Stimulated activated CD8-positive, alpha-beta memory T cell treated with anti-CD3 and anti-CD28 coated beads, Interleukin-4, amount 100 ng/mL, for 24 hours (primary cell): ENCODE measurements at places on chromosomes 1 and 21.

- no peak for DNase-seq
Measured at GRCh38 chr1:205061227-205061626, 18.2 kb downstream of the CNTN2 start.

DNA sequence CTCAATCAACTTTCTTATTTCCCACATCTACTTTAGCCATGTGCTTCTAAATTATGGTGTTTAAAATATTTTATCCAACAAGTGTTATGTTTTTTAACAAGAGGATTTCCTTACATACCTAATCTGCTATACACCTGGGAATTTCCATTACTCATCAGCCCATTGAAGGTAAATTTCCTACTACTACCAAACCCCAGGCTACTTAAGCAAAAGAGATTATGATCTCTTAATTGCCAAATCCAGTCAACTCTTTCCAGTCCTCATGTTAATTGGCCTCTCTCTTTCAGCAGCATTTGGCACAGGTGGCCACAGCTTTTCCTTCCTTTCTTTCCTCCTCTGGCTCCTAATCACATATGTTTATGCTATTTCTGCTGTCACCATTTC lies 5.1 kb upstream of the C1orf162 start:
- DNase-seq: no peak

DNA sequence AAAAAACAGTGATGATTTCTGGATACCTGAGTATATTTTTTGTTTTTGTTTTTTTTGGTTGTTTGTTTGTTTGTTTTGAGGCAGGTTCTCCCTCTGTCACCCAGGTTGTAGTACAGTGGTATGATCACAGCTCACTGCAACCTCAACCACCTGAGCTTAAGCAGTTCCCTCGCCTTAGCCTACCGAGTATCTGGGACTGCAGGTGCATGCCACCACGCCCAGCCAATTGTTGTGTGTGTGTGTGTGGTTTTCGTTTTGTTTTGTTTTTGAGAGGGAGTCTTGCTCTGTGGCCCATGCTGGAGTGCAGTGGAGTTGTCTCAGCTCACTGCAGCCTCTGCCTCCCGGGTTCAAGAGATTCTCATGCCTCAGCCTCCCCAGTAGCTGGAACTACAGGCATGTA lies 55.3 kb upstream of the RCC1 start:
- no peak for DNase-seq

- DNase-seq: no peak
Measured at GRCh38 chr1:240946926-240947325, 335.0 kb upstream of the GREM2 start.

DNA sequence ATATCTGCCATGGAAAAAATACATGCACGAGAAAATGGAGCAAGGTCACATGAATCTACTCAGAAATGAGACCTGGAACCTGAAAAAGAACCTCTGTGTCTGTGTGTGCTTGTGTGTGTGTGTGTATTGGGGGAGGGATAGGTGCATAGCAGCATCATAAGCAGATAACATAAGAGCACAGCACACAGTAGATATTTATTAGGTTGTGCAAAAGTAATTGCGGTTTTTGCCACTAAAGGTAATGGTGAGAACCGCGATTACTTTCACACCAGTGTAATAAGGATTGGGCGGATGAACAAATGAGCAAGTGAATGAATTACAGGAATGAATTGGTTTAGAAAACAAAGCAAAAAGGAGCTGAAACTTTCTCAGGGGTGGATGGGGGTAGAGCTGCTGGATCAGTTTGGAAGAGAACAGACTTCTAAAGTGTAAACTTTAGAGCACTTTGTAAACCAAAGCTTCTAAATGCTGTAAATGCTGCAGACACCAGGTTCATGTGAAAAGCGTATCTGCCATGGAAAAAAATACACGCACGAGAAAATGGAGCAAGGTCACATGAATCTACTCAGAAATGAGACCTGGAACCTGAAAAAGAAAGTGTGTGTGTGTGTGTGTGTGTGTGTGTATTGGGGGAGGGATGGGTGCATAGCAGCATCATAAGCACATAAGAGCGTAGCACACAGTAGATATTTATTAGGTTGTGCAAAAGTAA lies 156.9 kb downstream of the TOMM20 start:
- DNase-seq: no peak

DNA sequence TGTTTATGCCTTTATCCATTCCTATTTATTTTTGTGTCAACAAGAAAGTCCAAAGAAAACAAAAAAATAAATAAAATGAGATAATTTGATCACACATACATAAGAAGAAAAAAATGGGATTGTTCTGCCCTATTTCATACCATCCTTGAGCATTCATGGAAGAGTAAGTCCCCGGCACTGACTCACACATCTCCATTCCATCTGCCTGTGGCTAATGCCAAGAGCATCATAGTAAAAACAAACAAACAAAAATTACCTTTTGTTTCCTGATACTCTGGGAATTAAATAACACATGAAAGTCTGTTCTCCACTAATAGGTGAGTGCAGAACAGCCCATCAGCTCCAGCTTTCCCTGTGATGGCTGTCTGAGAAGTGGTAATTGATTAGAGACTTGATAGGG lies 48.1 kb upstream of the BACE2 start:
- no peak for DNase-seq

DNA sequence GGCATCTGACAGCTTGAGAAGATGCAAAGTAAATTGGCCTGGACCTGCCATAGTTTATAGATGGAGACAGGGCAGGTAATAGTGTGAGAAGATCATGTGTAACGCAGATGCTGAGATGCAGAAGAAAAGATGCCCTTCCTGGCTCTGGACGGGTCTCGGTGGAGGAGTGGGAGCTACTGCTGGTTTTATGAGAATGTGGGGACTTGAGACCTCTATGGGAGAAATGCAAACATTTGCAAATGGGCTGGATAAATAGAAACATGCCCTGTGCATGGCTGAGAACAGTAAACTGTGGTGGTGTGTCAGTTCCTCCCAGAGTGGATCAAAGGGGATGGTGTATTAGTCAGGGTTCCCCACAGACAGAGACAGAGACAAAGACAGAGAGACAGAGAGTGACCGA lies 21.9 kb downstream of the UBASH3A start:
- DNase-seq: no peak

DNA sequence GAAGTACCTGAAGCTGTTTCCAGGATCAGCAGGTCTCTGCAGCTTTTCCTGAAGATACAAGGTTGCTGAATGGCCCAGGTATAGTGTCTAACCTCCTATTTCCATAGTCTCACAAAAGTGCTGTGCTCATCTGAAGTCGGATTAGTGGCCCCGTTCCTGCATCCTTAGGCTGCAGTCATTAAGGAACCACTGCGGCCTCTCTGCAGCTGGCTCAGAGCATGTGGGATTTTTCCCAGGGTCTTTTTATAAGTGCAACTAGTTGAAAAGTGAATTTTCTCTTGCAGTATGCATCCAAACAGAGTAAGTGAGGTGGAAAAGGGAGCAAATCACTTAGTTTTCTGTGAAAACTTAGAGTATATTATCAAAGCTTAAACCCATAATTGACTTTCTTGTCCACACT lies 565.3 kb upstream of the NEGR1 start:
- no peak for DNase-seq

- no peak for DNase-seq
Measured at GRCh38 chr1:156841295-156841855, 17.5 kb downstream of the INSRR start.

- DNase-seq: no peak
Measured at GRCh38 chr1:170067253-170067819, 7.2 kb downstream of the KIFAP3 start.

DNA sequence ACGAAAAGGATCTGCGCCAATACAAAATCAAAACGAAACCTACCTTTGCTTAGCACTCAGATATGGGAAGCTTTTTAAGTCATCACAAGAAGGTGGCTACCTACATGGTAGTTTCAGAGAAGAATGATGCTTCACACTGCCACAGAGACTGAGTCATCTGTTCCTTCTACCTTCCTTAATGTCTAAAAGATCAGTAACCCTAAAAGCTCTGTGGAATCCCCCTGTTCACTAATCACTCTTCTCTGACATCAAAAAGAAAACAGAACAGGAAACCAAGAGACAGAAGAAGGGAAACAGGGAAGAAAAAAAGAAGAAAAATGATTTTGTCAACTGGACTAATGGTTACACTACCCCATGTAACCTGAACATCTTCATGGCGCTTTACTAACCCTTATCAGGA lies 177.2 kb downstream of the SMYD3 start:
- DNase-seq: no peak

- no peak for DNase-seq
Measured at GRCh38 chr1:168372861-168373371, 92.2 kb downstream of the TBX19 start.

DNA sequence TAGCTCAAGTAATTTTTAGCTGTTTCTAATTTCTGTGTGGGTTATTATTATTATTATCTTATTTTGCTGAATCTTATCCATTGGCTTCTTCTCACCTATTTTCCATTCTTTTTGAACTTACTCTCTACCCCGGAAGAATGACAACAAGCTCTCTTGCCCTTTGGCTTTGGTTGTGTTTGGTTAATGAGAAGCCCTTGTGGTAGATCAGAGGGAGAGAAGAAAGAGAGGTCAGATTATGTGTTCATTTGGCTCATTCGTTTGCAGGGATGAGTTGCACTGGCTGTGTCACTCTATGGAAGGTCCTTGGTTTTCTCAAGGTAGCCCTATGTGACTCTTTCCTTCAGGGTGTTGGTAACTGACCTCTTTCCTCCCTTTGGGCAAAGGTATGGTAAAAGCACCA lies 391.9 kb downstream of the LMO4 start:
- DNase-seq: no peak

DNA sequence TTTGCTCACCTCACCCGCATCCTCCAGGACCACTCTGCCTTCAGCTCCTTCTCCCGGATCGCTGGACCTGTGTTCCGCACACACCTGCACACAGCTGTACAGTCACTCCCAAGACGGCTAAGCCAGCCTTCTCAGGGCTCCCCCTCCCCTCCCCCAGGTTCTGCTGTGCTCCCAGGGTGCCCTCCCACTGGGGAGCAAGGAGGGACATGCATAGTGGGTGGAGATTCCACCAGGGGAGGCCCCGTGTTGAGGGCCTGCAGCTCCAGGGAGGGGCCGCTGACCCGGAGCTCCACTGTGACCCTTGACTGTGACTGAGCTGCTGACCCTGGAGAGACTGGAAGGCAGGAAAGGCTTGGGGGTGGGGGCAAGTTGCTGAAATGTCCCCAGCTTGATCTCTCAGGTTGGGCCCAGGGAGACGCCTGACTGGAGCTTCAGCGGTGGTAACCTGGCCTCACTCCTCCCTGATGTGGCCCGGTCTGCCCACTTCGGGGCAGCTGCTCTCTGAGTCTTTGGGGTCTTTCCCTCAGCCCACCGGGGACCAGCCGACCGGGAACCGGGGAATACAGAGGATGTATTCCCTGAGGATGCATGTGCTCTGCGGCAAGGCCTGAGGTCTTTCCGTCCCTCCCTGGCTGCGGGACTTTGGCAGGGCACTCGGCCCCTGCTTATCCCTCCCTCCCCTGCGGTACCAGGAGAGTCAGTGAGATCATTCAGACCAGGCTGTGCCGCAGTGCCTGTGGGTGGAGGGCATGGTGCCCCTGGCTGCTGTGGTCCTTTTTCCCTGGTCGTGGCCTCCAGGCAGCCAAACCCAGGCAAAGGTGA lies 28.6 kb upstream of the PLCH2 start:
- no peak for DNase-seq

GRCh38 chr1:17780916-17781315 lies 25.8 kb downstream of the ACTL8 start:
- DNase-seq: no peak

DNA sequence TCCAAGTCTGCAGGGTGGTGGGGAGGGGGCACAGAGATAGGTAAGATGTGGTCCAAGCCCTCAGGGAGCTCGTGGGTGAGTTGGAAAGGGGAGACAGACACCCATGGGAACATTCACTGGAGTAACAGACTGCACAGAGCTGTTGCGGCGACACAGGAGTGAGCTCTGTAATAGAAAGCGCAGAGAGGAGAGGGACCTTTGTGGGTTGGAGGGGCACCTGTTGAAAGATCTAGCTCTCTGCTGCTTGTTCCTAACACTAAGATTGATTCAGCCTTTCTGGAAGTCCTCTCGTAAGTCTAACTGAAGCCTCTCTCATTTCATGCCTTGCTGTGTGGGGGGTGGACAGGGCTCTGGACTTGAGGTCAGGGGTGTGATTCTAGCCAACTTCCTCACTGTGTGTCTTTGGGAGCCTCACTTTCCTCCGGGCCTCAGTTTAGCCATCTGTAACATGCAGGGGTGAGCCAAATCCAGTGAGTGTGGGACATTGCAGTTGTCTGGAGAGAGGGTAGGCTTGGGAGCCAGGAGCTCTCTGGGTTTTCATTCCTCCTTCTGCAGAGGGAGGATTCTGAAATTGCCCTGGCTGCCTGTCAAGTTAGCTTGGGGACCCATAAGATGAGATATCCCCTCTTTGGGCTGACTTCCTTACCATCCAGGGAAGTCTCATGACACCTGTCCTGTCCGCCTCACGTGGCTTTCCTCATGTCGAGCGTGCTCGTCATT lies 2.0 kb upstream of the ACOT11 start:
- no peak for DNase-seq

GRCh38 chr1:219415915-219416314 lies 197.0 kb downstream of the ZC3H11B start:
- no peak for DNase-seq

- DNase-seq: no peak
Measured at GRCh38 chr1:204464187-204464631, 30.4 kb downstream of the PIK3C2B start.

- DNase-seq: no peak
Measured at GRCh38 chr1:41414716-41415306, 53.6 kb downstream of the FOXO6 start.

DNA sequence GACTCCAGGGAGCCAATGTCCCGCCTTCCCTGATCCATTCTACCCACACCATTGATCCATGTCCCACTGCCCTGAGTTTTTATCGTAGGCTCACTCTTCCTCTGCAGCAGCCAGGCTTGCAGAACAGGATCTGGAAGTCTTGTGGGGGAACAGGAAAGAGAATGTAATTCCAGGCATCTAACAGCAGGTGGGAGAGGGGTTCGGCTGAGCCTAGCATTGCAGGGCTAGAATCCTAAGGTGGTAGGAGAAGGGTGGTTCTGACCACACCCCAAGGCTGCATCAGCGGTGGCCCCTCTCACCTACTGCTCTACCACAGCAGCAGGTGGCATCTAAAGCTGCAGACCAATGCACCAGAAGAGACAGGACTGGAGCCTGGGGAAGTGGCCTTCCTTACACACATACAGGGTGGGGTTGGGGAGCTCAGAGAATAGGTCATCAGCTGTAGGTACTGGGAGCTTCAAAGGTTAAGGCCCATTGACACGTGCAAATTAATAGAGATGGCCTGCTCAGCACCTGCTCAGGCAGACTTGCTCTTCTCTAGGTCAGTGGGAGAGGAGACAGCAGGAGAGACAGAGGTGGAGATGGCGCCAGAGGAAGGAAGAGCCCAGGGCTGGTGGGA lies 20.5 kb downstream of the KNCN start:
- DNase-seq: no peak

GRCh38 chr21:16312321-16312720 lies 582.5 kb downstream of the USP25 start:
- no peak for DNase-seq

- DNase-seq: no peak
Measured at GRCh38 chr1:150563340-150564038, 14.3 kb downstream of the ADAMTSL4 start.

DNA sequence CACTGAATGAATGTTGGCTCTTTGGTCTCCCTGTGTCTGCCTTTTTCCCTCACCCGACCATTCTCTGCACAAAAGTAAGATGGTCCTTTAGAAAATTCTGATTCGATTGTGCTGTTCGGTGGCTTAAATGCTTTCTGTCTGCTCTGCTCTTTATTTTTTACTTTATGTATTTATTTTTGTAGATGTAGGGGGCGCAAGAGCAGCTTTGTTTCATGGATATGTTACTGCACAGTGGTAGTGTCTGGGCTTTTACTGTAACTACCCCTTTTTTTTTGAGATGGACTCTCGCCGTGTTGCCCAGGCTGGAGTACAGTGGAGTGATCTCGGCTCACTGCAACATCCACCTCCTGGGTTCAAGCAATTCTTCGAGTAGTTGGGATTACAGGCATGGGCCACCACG lies 15.7 kb downstream of the NLRP3 start:
- no peak for DNase-seq
